ENCODE measurements at places on chromosomes 3 and 15.

- DNase-seq: no peak
Measured at GRCh38 chr3:152709659-152710058, 125.3 kb upstream of the P2RY1 start.

DNA sequence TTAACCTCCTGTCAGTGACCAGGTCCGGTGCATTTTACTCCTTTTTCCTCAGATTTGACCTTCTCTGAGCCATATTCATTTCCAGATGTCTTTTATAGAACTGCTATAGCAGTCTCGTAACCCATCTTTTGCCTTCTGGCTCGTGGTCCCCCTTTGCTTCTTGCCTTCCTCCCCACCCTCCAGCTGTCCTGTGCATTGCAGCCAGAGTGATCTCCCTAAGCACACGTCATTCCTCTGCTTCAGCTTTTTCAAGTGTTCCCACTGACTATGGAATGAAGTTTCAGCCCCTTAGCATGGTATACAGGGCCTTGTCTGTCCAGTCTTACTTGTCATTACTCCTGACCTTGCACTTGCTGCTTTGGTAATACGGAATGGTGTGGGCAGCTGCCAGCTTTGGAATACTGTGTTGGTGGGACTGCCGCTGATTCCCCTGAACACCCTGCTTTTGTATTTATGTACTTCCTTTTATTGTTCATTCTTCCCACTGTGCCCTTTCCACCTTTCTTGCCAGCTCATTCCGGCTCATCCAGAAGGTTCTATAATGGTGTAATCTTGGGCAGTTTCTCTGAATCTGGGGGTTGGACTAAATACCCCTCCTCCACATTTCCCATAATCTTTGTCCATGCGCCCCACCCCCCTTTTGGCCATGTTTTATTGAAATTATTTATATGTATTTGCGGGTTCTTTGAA is 38.9 kb downstream of the SLC25A26 start:
- DNase-seq: no peak

GRCh38 chr3:194731506-194732073 is 45.9 kb downstream of the FAM43A start:
- DNase-seq: no peak

DNA sequence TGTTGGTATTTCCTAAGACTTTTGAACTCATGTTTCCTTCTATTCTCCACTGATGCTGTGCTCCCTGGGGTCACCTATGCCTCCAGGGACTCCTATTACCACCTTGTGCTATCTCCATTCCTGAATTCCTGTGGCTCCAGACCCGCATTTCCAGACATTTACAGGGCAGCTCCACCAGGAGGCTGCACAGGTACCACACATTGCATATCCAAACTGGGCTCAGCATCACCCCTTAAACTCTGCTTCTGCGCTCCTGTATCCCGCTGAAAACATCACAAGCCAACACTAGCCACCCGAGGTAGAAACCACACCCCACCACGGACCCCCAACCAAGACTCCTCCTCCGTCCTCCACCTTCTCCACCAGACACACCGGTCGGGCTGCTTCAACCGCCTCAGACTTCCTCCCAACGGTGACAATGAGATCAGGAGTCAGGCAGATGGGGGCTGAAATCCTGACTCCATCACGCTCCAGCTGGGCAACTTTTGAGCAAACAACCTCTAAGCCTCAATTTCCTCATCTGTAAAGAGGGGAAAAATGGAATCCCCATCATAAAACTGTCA is 10.4 kb downstream of the TNK2 start:
- DNase-seq: no peak

GRCh38 chr3:13145131-13145825 is 72.0 kb upstream of the IQSEC1 start:
- DNase-seq: no peak

GRCh38 chr15:69131362-69132220 is 28.8 kb upstream of the GLCE start:
- no peak for DNase-seq

- no peak for DNase-seq
Measured at GRCh38 chr15:42279234-42279723, 6.0 kb upstream of the TMEM87A start.

DNA sequence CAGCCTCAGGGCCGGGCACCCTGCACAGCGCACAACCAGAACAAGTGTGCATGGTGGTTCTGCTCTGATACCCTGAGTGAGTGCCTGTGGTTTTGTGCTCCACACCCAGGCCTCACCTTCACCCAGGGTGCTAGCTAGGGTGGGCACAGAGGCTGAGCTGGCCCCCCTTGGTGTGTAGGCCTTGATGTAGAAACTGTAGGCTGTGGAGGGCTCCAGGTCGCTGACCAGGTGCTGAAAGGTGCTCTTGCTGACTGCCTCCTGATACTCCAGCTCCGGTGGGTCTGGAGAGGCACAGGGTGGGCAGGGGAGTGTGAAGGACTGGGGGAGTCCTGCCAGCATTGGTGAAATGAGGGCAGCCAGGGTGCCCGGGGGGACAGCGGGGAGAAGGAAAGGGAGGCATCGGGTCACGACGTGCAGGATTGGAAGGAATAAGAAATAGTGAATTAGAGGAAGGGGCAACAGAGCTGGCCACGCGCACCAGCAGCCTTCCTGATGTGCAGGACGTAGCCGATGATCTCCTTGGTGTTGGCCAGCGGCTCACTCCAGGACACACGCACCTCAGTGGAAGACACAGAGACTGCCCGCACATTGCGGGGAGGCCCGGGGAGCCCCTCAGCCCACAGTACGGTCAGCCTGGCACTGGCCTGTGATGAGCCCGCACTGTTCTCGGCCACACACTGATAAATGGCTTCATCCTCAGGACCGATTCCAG is 26.6 kb downstream of the RNU5B-1 start:
- DNase-seq: no peak

- peak; percentile 46 for DNase-seq
Measured at GRCh38 chr3:101574388-101575112, 570 bp downstream of the PCNP start.

- DNase-seq: no peak
Measured at GRCh38 chr3:89912031-89912430, 804.6 kb downstream of the EPHA3 start.

DNA sequence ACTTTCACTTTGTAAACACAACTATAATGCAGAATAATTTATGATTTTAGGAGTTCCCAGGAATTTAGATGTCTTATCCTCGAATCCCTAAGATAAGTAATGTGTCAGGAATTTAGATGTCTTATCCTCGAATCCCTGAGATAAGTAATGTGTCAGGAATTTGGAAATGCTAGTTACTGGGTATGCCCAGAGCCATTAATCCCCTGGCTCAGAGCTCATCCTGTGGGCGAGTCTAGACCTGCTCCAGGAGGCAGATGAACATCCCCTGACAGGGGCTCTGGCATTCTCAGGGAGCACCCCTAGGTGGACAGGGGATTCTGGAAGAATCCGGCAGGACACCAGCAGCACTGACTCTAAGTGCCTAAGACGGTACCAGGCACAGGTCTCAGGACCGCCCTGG is 163.3 kb downstream of the ARRDC4 start:
- peak; percentile 67 for DNase-seq

- no peak for DNase-seq
Measured at GRCh38 chr15:92157666-92158298, 235.9 kb upstream of the ST8SIA2 start.

DNA sequence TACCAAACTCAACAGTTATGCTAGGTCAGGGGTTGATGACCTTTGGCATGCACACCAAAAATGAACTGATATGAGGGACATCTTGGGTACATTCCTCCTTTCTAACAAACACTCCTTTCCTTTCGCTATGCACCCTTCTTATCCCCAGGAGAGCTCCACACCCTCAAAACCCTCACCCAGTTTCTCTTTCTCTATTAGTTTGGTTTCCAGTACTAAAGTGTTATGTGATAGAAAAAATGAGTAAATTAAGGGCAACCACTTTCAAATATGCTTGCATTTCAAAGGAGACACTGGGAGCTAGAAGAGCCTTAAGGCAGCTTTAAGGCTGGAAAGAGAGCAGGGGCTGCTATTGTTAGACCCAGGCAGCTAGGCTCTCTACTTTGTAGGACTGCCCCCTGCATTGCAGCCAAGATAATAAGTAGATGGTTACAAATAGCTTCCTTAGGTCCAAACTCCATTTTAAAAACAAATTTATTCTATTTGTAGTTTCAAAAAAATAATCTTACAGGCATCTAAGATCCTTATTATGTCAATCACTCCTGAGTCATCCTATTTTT is 244.3 kb downstream of the ZIC1 start:
- DNase-seq: no peak

DNA sequence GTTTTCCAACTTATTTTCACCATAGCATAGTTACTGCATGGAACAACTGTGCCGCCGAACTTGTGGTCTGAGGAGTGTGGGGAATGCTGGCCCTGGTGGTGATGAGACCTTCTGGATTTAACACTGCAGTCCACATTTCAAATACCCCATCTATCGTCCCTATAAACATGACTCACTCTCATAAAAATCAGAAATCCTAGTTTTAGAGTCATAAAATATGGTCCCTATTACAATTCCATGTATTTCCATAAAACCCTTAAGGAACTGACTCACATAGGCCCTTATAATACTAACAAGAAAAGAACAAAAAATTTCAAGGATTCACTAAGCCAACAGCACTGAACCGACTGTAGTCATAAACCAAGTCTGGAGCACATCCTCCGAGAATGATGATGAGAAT is 147.2 kb downstream of the FOXP1 start:
- peak; percentile 91 for DNase-seq

GRCh38 chr3:53318522-53318921 is 28.8 kb downstream of the DCP1A start:
- peak; percentile 46 for DNase-seq

GRCh38 chr15:33313491-33313890 is 2.7 kb downstream of the RYR3 start:
- DNase-seq: no peak

- no peak for DNase-seq
Measured at GRCh38 chr3:129379582-129380358, 48.7 kb downstream of the EFCAB12 start.

- peak; percentile 59 for DNase-seq
Measured at GRCh38 chr15:60830479-60830878, 351.5 kb upstream of the ICE2 start.

- no peak for DNase-seq
Measured at GRCh38 chr3:194675680-194676079, 3.7 kb upstream of the LSG1 start.

GRCh38 chr15:39785139-39785538 is 2.5 kb upstream of the FSIP1 start:
- no peak for DNase-seq

GRCh38 chr15:82039871-82040270 is 5.9 kb downstream of the MEX3B start:
- DNase-seq: no peak

GRCh38 chr3:120469882-120470301 is 19.1 kb upstream of the FSTL1 start:
- no peak for DNase-seq

- no peak for DNase-seq
Measured at GRCh38 chr3:65485826-65486469, 552.8 kb downstream of the MAGI1 start.

GRCh38 chr3:51813539-51813938 is 34.5 kb upstream of the IQCF6 start:
- no peak for DNase-seq

DNA sequence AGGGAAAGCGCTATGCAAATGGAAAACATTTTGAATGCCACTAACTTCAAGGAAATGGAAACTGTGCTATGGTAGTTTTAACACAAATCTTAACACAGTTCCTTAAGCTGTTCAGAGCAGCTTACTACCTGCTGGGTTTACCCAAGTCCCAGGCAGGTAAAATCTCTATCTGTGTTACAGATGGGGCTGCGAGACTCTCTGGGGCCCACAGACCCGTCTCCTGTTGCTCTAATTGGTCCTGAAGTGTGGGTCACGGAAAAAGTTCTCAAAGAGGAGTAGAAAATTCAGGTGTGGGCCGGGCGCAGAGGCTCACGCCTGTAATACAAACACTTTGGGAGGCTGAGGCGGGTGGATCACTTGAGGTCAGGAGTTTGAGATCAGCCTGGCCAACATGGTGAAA is 16.9 kb upstream of the ZFYVE19 start:
- DNase-seq: no peak

GRCh38 chr3:45765266-45765851 is 31.0 kb downstream of the SLC6A20 start:
- no peak for DNase-seq

- DNase-seq: peak; percentile 66
Measured at GRCh38 chr15:55241891-55242290, 45.1 kb upstream of the RSL24D1 start.

DNA sequence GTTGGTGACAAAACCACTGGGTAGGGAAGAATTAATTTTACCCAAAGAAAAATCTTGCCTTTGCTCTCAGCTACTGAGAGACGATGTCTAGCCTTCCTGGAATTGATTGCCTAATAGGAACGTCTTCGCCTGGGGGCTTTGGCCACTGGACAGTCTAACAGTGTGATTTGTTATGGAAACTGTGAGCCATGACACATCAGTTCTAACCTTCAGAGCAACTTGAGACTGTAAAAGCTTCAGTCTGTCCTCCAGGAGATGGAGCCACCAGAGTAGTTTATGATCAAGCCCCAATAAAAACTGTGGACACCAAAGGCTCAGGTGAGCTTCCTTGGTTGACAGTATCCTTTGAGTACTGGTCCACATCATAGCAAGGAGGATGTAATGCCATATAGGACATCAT is 235.8 kb upstream of the TMCO5A start:
- DNase-seq: no peak

DNA sequence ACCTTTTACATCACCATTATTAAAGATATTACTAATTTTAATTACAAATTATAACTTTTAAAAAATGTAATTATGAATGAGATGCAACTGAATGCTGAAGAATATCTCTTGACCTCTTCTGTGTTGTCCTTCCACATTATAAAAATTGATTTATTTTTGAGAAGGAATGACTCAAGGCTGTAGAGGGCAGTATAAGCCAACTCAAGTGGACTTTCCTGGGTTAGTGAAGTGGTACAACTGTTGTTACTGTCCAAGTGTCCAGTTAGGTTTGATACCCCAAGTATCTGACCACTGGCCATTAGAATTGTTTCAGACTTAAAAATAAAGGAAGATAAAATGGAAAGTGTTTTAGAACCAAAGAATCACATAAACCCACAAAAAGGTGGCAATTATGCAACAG is 51.9 kb downstream of the BBX start:
- peak; percentile 49 for DNase-seq

DNA sequence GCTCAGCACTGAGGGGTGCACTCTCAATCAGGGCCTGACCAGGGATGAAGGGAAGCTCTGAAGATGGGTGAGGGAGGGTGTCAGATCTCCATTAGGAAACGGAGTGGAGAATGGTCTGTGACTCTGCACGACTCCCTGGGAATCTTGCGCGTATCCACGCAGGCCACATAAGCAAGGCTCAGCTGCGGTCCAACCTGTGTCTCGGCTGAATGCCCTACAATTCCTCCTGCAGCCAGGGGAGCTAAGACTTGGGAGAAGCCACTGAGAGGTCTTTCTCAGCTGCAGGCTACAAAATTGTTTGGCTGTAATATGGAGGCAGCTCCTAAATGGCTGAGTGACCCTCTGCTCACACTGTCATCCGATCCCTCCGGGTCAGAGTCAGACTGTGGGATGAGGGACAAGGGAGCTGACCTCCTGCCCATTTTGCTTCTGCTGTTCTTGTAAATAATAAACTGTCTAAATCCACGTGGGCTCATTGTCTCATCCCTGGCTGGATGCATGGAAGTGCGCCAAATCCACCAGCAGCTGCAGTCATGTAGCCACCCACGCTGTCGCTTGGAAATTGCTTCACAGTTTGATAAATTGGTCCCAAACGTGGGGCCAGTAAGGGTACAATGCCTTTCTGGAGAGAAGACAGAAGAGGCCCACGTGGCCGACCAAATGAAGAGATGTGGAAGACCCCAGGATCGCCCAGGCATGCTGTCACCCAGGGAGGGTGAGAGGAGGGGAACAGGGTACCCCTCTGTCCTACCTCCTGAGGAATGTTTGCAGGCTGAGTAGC is 30.5 kb downstream of the ALS2CL start:
- peak; percentile 23 for DNase-seq
